ENCODE measurements at places on chromosomes 11 and 22. TPM values are rescaled to one million over a fixed set of nuclear protein-coding genes. Genes with fewer than 3 reads are reported as not detected.
A peak's percentile ranks its signal among the peaks of the same experiment; 100 is the strongest.

Gene PCNX3
- total RNA-seq, result 25.2 TPM

Gene RBX1
- 66.6 TPM for total RNA-seq

Gene SLC17A6
- total RNA-seq, result not detected

- no peak for DNase-seq
Observed at GRCh38 chr11:79699246-79699645, 258.4 kb upstream of the TENM4 start.

DNA sequence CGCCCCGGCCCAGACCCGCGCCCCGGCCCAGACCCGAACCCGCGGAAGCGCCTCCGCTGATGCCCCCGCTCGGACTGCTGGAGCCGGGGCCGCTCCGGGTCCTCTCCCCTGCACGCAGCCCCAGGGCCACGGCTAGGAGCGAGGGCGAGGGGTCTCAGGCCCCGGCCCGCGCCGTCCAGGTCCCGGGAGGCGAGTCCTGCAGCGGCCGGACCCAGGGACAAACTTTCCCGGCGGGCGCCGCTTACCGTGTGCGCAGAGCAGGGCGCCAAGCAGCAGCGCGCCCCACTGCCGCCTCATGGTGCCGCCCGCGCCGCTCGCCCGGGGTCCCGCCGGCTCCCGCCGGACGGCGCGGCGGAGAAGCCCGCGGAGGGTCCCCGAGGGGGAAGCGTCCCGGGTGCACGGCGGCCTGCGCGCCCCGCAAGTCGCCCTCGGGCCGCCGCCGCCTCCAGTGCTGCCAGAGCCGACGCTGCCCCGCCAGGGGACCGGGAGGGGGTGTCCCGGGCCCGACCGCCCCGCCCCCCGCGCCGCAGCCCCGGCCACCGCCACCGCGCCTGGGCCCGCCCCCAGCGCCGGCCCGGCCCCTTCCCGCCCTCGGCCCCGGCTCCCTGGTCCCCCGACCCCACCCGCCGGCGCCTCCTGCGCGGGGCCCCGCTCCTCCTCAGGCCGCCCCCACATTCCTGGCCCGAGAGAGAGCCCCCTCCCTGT is at the start of gene LRP4:
LRP4 (minus strand) TSS at position 468 of the 705 bp plus-strand sequence; CDS start at position 297, 171 bp downstream.
- peak; percentile 43 for DNase-seq

- no peak for DNase-seq
Observed at GRCh38 chr11:134150195-134150903, 73.4 kb downstream of the NCAPD3 start.

- DNase-seq, result no peak
Observed at GRCh38 chr11:68798221-68798813, 43.4 kb downstream of the CPT1A start.

- DNase-seq, result no peak
Observed at GRCh38 chr11:16713594-16713993, 24.9 kb upstream of the C11orf58 start.

- DNase-seq, result peak; percentile 93
Observed at GRCh38 chr22:18075720-18076497, 1.9 kb upstream of the PEX26 start.

DNA sequence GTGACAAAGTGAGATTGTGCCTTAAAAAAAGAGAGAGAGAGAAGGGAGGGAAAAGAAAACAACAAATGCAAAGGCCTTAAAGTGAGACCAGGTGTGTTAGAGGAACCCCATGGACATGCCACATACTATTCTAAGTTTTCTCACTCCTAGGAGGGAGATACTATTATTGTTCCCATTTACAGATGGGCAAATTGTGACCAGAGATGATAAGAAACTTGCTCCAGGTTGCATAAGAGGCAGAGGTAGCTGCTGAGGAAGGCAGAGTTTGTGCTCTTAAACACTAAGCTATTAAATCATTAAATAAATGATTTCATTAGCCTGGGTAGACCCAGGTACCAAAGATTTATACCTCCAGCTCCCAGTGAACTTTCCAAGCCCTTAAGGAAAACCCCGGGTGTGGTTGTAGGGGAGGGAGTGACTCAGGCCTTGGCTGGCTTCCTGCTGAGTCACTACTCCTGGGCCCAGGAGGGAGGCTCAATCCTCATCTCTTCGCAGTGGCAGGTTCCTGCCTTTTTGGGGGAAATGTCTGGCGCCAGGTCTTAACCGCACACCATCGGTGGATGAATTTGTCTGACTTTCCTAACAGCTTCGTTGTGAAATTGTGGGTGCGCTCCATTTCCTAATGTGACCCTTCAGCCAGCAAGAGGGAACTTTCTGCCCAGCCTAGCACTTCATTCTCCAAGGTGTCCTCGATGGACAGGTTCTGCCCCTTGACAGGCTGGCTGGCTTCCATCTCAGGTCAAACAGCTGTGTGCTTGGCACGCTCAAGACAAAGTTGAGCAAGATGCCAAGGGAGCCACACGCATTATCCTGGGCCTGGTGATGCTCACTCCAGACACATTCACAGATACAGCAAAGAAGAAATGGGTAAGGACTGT is 33.4 kb upstream of the PTPRJ start:
- peak; percentile 75 for DNase-seq

DNA sequence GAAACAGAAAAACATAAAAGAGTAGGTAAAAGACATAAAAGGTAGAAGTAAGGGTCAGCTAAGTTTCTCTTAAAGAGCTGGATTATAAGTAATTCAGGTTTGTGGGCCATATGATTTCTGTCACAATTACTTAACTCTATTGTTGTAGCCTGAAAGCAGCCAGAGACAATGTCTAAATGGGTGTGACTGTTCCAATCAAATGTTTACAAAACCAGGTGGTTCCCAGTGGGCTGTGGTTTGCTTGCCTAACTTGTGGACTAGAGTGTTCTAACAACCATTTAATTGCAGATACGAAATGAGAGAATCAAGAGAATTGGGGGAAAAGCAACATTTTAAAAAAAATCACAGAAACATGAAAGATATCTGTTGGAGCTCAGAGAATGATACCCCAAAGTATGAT is 22.6 kb downstream of the OR6M1 start:
- no peak for DNase-seq

DNA sequence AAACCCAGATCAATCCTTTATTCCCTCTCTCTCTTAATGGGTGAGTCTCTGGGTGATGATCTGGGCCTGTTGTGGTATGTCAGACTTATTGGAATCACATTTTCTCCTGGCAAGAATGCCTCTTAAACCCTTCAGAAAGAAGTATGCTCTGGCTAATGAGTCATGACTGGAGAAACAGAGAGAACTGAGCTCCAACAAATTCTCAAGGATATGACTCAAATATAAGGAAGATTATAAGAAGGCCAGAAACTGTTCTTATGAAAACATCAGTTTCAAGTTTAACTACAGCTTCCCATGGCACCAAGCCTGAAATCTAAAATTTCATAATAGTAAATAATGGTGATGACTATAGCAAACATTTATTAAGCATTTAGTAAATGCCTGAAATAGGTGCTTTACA is 83.9 kb downstream of the OR5AK2 start:
- DNase-seq, result peak; percentile 78

GRCh38 chr11:328012-328411 is 7.4 kb upstream of the IFITM3 start:
- DNase-seq, result no peak
